Left ventricle myocardium superior (tissue), 1 donor: ENCODE measurements at places on chromosomes 11 and 22.

DNA sequence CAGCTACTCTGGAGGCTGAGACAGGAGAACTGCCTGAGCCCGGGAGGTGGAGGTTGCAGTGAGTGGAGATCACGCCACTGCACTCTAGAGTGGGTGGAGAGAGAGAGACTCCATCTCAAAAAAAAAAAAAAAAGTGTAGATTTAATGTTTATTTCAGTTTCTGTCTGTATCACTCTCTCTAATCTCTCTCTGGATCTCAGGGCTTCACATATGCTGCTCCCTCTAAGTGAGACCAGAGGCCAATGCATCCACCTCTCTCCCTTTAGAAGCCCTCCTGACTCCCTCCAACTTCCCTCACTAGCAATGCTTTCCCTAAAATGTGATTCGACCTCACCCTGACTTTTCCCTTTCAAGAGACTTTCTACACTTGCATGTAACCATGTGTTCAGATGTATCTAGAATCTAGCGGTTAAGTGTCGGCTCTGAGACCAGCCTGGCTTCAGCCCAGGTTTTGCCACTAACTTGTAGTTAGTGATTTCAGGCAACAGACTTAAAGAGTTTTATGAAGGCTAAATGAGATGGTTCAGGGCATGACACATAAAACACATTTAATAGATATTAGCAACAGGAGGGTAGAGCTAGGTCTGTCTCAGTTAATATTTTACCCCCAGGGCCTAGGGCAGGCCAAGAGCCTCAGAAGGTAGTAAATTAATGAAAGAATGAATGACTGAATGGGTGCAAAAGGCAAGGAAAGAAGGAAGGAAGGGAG lies 364.3 kb downstream of the LARGE1 start:
- no peak for DNase-seq

DNA sequence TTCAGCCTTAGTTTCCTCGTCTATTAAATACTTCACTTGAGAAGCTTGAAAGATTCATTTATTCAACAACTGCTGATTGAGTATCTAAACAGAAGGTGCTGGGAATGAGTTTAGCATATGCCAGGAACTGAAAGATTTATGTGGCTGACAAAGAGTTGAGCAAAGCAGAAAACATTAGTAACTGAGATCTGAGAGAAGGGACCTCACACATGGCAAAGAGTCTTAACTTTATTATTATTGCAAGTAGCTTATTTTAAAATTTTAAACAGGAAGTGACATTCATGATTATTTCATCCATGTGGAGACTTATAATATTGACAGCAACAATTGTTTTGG lies 133.6 kb downstream of the CASP12 start:
- DNase-seq = no peak

GRCh38 chr11:72271980-72272379 lies 28.0 kb upstream of the PHOX2A start:
- no peak for DNase-seq

DNA sequence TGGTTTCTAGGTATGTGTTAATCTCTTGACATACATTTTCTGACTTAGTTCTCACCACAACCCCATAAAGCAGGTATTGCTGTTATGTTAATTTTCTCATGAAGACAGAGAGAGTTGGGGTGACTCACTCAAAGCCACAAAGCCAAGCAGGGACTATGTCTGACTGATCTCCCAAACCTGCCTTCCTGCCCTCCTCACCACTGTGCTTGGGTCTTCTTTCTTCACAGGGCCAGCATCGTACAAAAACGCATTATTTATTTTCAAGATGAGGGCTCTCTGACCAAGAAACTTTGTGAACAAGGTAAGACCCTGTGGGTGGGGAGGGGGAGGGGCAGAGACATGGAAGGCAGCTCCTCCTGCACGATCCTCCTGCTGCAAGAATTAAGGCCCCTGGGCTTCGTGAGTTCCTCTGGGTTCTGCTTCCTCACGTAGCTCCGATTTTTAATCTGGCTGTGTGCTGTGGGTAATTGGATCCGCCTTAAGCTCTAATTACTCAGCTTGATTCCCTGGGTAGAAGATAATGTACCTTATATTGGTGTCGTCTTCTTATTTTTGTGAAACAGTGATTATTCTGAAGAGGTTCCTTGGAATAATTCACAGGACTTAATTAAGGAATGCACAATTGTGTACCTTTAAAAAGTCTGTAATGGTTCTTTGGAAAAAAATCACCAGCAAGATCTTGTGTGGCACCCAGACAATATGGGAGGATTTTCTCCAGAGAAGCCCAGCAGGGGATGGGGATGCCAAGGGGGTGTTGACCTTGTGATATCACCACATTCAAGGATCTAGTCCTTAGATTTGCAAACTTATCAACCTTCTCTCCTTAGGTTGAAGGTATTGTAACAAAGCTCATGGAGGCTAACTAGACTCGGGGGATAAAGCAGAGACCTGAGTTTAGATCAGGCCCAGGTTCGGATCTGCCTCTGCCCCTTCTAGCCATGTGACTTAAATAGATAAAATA lies 112.9 kb downstream of the SPON1 start:
- no peak for DNase-seq

GRCh38 chr22:30429887-30430286 lies 4.3 kb downstream of the MTFP1 start:
- no peak for DNase-seq

- no peak for DNase-seq
Observed at GRCh38 chr11:35727140-35727539, 64.6 kb downstream of the TRIM44 start.
